ENCODE measurements at places on chromosomes 16 and 17. TPM values are rescaled to one million over a fixed set of nuclear protein-coding genes. Genes with fewer than 3 reads are reported as not detected.

DNA sequence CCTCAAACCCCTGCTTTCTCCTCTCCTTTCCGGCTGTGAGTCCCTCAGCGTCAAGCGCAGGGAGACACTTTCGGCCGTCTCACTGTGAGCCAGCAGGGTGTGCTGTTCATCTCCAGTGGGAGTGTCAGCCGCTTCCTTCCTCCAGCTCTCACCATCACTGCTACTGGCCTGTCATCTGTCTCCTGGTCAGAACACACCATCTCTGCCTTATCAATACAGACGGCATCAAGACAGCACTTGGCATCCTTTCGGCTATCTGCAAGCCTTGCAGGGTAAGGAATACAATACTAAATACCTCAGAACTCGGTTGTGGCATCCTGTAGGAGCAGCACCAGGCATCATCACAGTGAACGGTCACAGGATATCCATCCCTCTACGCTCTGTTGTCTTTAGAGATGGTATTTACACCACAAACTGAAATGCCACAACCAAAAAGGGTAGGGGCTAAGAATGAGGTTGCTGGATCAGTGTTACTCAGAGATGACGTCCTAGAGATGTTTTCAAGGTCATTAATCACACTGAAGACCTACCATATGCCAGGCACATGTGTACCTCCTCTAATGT lies 20.7 kb upstream of the CMTM4 start:
- DNase-seq = no peak

DNA sequence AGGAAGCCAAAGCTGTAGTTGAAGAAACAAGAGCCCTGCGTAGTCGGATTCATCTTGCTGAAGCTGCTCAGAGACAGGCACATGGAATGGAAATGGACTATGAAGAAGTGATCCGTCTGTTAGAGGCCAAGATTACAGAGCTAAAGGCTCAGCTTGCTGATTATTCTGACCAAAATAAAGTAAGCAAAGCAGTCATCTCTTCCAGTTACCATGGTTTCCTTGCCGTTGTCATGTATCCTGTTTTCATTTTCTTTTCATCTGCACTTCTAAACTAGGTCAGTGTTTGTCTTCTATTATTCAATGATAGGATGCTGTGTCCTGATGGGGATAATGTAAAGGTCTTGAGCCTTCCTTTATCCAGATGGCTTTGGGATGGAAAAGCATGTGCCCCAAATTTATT lies 104.3 kb downstream of the STXBP4 start:
- no peak for DNase-seq

GRCh38 chr17:72421128-72422092 lies 300.6 kb downstream of the SOX9 start:
- peak; percentile 96 for DNase-seq

DNA sequence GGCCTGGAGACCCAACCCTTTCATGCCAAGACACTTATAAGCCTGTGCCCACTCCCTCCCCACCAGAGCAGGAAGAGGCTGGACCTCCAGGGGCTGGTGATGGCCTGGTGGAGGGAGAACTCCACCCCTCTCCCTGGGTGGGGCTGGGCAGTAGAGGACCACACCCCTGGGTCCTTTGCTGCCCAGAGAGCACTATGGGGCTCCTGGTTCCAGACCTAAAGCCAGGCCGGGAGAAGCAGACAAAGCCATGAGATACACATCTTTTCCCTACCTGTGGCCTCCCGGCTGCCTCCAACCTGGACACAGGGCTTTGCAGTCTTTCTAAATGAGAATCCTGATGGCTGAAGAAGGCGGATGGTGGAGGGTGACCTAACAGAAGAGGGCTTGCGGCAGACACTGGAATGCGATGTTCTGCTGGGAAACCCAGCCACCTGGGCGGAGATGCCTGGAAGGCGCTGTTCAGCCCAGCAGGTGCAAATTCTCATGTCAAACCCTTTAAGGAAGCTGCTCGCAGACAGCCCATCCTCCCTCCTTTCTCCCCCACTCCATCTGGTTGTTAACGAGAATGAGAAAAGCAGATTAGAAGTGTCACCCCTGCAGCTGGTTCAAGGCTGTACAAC lies 43.9 kb upstream of the KIFC3 start:
- no peak for DNase-seq

CDH3 gene
- 91.2 TPM for total RNA-seq

IL17C gene
- not detected for total RNA-seq

DNA sequence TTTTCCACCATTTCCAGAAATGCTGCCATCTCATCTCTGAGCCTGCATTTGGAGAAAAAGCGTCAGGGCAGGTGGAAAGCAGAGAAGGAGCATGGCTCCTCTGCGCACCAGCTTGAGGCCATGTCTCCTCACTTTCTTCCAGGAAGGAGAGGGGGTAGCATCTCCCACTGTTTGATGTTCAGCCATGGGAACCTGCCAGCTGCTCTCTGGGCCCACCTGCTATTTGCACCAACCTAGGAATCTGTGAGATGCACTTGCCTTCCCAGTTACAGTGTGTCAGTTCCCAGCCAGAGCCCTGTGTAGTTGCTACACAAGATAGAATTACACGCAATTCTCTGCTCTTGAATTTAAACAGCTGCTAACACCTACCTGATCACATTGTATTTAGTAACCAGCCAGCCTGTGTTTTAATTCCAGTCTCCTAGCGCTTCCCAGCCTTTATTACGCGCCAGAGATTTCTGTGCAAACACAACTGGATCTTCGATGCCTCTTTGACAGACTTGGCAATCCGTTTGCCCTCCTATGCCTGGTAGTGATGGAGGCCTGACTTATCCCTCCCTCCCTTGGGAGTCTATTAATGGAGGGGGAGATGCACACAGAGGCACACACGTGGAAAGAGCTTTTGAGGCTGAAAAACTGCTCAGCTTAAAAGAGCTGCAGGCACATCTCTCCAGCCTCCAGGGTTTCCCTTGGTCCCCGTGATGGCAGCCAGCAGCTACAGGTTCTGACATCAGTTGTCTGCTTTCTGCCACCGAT lies 98.1 kb upstream of the SEC14L1 start:
- no peak for DNase-seq

- DNase-seq = no peak
These were observed 69.6 kb upstream of the ZNF750 start for GRCh38 chr17:82909322-82909904.

- no peak for DNase-seq
These were observed 26.4 kb downstream of the HLF start for GRCh38 chr17:55291114-55291507.

TBX21 gene
- not detected for total RNA-seq

ANKRD40CL gene
- total RNA-seq = not detected

TBC1D3I gene
- total RNA-seq = not detected

DNA sequence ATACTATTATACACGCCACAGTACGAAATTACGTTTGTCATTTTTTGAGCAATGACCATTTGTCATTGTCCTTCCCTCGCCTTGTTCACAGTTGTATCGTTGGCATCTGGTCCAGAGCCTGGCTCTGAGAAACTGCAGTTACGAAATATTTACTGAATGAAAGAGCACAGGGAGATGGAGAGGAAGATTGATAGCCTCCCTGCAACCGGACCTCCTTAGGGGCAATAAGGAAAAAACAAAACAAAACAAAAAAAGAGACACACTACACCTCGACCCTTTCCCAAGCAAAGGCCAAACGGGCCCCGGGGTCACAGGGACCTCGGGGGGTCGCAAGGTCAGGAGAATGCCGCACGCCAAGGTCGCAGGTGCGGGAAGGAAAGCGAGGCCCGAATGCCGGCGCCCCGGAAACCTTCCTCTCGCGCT lies 857 bp downstream of the GOT2 start:
- no peak for DNase-seq

C17orf67 gene
- total RNA-seq = 0.43 TPM

DNA sequence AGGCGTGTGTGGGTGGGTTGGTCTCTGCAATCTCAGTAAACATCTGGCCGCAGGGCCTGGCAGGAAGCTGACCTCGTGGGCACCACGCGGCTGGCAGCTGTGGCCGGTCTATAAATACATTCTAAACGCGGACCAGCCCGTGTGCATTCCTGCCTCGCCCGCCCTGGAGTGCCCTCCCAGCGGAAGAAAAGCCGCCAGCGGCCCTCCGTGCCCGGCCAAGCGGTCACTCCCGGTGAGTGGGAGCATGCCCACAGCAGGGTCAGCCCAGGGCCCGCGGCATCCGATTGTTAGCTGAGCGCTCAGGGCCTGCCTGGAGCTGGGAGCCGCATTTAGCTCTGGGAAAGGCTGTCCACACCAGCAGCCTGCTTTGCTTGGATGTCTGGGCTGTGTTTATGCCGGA lies 10.3 kb downstream of the ZNF469 start:
- DNase-seq = no peak

CCL4L2 gene
- total RNA-seq = not detected

GRCh38 chr16:87854053-87854906 lies 15.0 kb downstream of the SLC7A5 start:
- DNase-seq = no peak

- no peak for DNase-seq
These were observed 7.0 kb upstream of the ZFHX3 start for GRCh38 chr16:73054813-73055482.

- no peak for DNase-seq
These were observed 7.0 kb upstream of the MAF start for GRCh38 chr16:79607587-79607986.

GRCh38 chr17:31499771-31500554 lies 108.5 kb downstream of the RAB11FIP4 start:
- no peak for DNase-seq

DNA sequence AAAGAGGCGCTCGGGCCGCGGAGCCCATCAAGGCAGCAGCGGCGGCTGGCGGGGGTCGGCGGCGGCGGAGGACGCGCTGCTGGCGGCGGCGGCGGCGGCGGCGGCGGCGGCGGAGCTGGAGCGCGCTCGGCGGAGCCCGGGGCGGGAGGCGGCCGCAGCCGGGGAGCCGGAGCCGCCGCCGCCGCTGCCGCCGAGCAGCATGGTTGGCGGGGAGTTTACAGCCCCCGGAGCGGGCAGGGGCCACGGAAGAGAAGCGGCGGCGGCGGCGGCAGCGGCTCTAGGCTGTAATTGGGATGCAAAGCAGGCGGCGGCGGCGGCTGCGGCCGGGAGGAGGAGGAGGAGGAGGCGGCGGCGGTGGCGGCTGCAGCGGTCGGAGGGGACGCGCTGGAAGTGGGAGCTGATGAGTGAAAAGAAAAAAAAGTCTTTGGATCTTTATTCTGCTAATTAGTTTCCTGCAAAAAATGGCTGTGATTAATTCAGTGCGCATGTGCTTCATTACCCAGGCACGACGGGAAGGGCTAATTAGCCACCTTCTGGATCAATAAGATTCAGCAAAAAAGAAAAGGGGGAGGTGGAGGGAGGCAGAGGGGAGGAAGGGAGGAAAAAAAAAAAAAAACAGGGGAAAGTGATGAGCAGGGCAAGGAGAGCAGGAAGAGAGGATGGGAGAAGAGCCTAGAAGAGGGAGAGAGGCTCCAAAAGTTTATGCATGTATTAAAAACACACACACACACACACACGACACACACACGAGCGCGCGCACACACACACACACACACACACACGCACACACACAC lies 10.9 kb upstream of the ZFHX3 start:
- DNase-seq = no peak
